ENCODE measurements at places on chromosomes 11 and 22.

GRCh38 chr11:129249351-129249750 lies 57.2 kb upstream of the ARHGAP32 start:
- no peak for DNase-seq

DNA sequence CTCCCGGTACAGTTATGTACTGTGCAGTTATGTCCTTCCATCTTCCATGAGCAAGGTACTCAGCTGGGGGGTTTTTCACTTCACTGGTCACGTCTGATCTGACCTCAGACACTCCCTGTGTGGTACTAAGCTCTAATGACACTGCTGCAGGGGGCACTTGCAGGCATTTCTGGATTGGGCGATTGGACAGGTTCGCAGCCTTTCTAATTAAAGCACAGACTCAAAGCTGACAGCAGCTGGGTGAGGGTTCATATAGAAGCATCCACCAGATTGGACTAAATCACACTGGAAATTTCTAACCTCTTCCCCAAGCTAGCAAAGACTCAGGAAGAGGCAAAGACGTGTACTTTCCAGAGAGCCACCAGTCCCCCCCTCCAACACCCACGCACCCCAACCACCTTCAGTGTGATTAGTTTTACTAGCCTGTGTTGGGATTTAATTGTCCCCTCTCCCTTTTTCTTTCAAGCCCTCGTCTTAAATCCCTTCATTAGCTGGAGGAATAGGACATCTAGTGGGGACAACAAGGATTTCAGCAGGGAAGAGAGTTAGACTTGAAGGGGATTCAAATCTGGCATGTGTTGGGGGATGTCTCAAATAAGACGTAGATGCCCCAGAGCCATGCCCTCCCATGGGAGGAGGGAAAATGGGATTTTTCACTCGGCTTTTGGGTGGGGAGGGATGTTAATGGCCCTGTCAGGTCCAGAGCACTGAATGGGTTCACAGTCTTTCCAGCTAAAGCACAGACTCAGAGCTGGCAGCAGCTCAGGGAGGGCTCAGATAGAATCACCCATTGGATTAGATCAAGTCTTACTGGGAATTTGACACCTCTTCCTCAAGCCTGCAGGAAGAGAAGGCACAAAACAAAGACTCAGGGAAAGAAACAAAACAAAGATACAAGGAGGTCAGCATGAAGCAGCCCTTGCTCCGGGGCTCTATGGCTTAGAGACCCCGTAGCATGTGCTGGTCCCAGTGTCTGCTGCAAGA lies 10.9 kb downstream of the INS start:
- no peak for DNase-seq

GRCh38 chr22:38731703-38732161 lies 24.1 kb downstream of the SUN2 start:
- no peak for DNase-seq

DNA sequence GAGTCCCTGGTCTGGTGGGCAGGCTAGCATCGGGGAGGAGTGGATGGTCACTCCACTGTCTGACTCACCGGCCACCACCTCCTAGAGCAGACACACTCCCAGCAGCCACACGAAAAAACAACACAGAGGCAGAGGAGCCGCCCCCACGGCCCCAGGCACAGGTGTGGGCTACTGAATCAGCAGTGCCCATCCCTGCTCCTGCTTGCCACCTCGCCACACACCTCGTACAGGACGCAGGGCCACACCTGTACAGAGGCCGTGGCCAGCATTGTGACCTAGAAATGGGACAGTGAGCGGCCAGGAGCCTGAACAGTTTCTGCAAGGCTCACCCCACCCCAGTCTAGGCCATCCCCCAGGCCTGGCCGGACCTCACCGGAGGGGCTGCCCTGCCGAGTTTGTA lies 14.0 kb downstream of the TRIM29 start:
- DNase-seq, result no peak

GRCh38 chr22:37206841-37207821 lies 5.1 kb downstream of the SSTR3 start:
- DNase-seq, result no peak

DNA sequence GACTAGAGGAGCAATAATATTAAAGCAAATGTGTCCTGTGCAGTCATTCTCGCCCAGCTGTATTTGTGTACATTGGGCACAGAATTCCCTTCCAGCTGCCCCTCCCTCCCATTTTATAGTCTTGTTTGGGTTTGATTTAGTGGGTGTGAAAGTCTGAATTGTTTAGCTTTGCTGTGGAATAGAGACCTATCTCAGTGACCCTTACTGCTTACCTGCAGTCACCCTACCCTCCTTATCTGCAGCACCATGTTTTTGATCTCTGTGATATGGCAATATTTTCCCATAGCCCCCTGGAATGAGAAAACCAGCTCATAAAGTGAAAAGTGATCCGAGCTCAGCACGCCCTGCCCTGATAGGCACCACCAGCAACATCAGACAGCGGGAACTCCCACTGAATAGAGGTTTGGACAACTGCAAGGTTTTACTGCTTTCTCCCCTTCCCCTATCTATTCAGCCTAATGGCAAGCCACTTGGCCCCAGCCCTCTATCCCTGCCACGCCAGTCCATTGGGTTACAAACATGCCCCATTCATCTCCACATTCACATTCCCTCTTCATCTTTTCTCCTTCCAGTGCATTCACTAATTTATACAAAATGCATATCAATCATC lies 199.0 kb downstream of the ETS1 start:
- no peak for DNase-seq

- no peak for DNase-seq
Observed at GRCh38 chr11:120342678-120343077, 6.5 kb downstream of the ARHGEF12 start.

DNA sequence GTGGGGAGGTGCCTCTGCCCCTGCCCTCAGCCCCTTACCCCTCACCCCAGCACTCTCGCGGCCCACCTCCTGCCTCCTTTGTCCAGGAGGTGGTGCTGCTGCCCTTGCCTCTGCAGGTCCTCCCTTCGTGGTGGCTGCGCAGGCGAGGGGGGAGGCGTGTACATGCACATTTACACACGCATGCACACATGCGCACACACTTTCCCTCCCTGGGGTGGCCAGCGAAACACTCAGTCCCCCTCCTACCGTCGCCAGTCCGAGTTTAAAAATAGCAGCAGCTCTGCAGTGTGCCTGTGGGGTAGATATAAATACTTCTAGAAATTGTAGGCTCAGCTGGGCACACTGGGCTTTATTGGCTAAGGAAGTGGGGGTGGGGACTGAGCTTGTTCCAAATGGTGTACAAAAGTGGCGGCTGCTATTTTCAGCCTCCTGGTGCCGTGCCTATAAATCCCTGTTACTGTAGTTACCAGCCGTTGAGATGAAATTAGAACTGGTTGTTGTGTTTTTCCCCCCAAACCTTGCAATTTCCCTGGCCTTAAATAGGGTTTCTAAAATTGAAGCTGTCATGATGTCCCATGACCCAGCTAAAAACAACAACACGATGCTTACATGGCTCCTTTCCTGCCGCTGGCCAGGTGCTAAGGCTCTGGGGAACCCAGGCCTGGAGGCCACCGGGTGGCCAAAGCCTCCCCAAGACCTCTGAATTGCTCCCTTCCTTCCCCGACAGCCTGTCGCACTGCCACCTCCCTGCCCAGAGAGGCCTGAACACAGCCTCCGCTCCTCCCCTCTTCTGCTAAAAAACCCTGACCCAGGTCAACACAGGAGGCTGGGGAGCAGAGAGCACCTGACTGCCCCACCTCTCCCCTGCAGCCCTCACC lies 12.4 kb downstream of the PICK1 start:
- DNase-seq, result no peak

DNA sequence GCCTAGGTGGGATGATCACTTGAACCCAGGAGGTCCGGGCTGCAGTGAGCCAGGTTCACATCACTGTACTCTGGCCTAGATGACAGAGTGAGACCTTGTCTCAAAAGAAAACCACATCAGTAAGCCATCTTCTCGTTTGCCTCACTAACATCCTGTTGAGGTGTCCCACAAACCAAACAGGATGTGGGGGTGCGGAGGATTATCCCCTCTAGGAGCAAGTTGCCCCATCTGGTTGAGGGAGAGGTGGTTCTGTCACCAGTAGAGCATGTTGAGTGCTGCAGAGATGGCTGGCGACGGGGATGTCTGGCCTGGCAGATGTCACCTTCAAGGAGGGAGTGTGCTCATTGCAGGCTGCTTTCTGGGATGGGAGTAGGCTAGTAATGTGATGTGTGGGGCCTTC lies 72.4 kb downstream of the ZNRF3 start:
- DNase-seq, result peak; percentile 57

DNA sequence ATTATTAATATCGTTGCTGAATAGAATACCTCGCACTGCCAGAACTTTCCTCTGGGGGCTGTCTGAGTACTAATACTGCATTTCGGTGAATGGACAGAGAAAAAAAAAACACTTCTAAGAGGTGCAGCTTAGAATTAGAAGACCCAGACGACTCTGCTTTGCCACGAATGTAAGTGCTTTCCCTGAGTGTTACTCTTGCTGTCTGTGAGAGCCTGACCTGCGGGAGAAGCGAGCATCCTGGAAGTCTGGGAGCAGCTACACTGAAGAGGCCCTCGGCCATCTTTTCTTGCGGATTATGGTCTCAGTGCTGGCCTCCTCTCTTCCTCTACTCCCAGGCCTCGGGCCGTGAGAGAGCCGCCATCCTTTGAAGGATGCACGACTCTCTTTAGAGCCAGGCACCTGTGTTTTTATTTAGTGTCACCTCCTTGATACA lies 94.9 kb downstream of the SCN3B start:
- no peak for DNase-seq

GRCh38 chr11:3160252-3161031 lies 4.7 kb downstream of the OSBPL5 start:
- no peak for DNase-seq

DNA sequence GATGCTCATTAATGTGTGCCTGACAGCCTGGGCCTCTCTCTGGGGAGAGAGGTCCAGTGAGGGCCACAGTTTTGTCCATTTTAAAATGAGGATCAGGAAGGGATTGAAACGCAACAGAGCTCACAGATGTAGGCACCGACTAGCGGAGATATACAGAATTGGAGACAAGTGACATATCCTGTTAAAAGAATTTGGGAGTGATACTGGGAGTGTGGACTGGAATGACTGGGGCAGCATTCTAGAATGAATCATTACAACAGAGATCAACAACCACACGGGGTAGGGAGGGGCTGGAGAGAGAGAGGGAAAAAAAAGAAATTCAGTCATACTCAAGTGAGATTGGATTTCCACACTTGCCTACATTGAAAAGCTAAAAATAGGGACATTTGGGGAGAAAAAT lies 2.5 kb upstream of the NCAM1 start:
- DNase-seq, result no peak

- DNase-seq, result no peak
Observed at GRCh38 chr11:116424615-116425261, 348.0 kb downstream of the BUD13 start.

- DNase-seq, result no peak
Observed at GRCh38 chr11:116267146-116267545, 505.6 kb downstream of the BUD13 start.

- DNase-seq, result no peak
Observed at GRCh38 chr11:22192289-22192641, 620 bp upstream of the ANO5 start.

GRCh38 chr22:50610581-50610980 lies 10.0 kb downstream of the MAPK8IP2 start:
- no peak for DNase-seq

GRCh38 chr11:59800390-59801025 lies 10.1 kb downstream of the MRPL16 start:
- no peak for DNase-seq

DNA sequence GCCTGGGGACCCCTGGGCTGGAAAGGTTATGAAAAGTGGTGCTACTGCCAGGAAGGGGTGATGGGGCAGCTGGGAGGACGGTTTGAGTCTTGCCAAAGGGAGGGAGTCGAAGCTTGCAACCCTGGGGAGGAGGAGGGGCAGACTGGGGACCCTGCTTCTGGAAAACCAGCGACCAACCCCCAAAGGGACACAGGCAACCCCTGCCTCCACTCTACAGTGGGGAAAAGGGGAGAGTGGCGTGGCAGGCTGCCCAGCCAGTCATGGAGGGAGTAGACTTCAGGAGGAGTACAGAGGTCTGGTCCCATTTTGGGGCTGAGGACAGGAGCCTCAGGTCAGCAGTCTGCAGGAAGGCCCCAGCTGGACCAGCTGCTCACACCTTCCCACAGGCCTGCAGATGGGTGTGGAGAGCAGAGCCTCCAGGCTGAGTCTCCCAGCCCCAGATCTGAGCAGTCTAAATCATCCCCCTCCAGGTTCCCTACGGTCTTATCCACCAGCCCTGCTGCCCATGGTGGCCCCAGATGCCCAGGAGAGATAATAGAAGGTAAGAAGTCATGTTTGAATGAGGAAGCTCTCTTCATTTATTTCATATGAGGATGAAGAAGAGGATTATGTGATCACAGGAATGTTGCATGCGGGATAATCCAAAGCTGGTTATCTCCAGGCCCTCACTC lies 3.3 kb downstream of the DDT start:
- no peak for DNase-seq

DNA sequence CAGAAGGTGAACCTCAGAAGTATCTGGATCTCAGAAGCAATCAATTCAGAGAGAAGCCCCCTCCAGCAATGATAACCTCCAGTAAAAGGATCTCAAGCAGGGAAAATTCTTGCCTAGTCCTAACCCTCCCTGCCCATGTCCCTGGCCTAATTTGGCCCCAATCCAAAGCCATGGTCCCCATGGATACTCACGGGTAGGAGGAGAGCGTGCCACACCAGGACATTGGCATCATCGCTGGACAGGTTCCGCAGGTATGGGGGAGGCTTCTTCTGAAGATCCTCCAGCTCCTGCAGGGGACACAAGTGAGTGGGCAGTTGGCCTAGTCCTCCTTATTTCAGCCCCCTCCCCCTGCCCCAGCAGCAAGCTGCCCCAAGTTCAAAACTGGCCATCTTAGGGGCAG lies 7.3 kb downstream of the UBE2L6 start:
- no peak for DNase-seq

GRCh38 chr11:128345316-128345715 lies 242.0 kb downstream of the ETS1 start:
- no peak for DNase-seq

- DNase-seq, result no peak
Observed at GRCh38 chr11:115054570-115055538, 376.5 kb downstream of the NXPE2 start.

DNA sequence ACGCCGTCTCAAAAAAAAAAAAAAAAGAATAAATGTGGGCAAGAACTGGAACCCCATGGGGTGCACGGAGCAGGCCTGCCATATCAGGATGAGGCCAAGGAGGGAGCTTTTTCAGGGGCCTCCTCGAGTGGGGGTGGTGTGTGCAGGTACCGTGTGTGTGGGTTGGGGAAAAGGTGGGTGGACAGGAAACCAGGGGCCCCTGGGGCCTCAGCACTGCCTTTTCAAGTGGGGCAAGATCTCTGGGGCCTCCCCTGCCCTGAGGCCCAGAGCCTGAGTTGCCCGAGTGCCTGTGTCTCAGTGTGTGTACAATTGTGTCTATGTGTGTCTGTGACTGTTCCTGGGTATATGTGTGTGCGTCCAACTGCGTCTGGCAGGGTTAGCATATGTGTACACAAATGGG lies 23.8 kb downstream of the TEF start:
- DNase-seq, result no peak

Data from stimulated activated CD8-positive, alpha-beta memory T cell treated with anti-CD3 and anti-CD28 coated beads, Interleukin-2, amount 100 ng/mL, for 1 hour (primary cell).